NCI-H524 (cell line): ENCODE measurements at places on chromosomes 4 and X.

GRCh38 chr4:123484291-123484926, 87.8 kb downstream of the SPRY1 start:
- DNase-seq = peak; percentile 81

- no peak for DNase-seq
These were observed 514.8 kb downstream of the CCSER1 start for GRCh38 chr4:90641861-90642599.

- DNase-seq = no peak
These were observed 102.3 kb downstream of the WWC2 start for GRCh38 chr4:183201331-183201730.

- no peak for DNase-seq
These were observed 12.9 kb downstream of the TXK start for GRCh38 chr4:48121180-48121579.

- no peak for DNase-seq
These were observed 7.5 kb downstream of the FRYL start for GRCh38 chr4:48772556-48772955.

GRCh38 chr4:70057651-70058050, 7.4 kb downstream of the HTN1 start:
- DNase-seq = no peak

- peak; percentile 40 for DNase-seq
These were observed 76.2 kb upstream of the PLAC1 start for GRCh38 chrX:134734466-134734952.
